Activated CD4-positive, alpha-beta T cell treated with anti-CD3 and anti-CD28 coated beads for 24 hours (primary cell): ENCODE measurements at places on chromosomes 1 and 21.

- DNase-seq = no peak
Measured at GRCh38 chr1:167423684-167424619, 94.4 kb downstream of the CD247 start.

GRCh38 chr1:22131875-22132486 is 10.9 kb downstream of the WNT4 start:
- DNase-seq = peak; percentile 13

DNA sequence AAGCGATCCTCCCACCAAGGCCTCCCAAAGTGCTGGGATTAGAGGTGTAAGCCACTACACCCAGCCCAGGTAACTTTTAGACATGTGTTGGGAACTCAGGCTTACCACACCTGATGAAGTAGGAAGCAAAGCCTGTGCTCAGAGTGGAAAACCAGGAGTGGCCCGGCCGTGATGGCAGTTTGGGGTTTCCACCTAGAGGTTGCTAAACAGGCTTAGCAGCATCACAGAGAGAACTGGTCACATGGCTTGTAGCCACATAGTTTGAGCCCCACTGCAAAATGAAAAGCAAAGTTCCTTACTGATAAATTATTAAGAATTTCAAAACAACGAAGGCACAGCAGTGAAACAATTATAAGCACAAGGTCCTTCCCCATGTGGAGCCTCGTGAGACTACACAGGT is 142.6 kb upstream of the CXADR start:
- no peak for DNase-seq

DNA sequence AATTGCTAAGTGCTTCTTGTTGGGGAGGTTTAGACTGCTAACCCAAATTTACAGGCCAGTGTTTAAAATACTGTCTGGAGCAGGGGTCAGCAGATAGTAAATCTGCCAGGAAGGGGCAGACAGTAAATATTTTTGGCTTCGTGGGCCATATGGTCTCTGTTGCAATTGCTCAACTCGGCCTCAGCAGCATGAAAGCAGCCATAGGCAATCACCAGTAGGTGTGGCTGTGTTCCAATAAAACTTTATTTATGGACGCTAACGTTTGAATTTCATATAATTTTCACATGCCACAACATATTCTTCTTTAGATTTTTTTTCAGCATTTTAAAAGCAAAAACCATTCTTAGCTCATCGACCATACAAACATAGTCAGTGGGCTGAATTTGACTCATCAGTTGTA is 172.7 kb downstream of the BRINP2 start:
- no peak for DNase-seq

- no peak for DNase-seq
Measured at GRCh38 chr1:19393046-19393445, 80.9 kb downstream of the SLC66A1 start.

DNA sequence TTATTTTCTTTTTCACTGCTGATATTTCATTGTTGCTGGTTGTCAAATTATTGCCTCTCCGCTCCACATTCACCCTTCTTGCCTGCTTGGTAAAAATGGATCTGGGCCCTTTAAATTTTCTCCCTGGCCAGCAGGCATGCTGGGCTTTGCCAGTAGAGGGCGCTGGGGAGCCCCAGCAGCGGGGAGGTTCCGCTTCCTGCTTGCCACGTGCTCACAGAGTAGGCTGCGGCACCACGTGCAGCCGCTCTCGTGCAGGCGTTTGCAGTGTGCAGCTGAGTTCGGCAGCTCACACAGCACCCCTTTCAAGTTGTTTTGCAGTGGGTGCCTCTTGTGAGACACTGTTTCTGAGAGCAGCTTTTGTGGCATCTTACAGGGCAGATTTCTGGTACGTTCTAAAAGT is at the start of gene ACTL8:
TSS of gene ACTL8 (plus strand) at position 214 of the 400 bp plus-strand sequence. CDS start 67,676 bp downstream, outside the sequence.
- no peak for DNase-seq

- DNase-seq = no peak
Measured at GRCh38 chr1:202135221-202135721, 9.3 kb downstream of the ARL8A start.

DNA sequence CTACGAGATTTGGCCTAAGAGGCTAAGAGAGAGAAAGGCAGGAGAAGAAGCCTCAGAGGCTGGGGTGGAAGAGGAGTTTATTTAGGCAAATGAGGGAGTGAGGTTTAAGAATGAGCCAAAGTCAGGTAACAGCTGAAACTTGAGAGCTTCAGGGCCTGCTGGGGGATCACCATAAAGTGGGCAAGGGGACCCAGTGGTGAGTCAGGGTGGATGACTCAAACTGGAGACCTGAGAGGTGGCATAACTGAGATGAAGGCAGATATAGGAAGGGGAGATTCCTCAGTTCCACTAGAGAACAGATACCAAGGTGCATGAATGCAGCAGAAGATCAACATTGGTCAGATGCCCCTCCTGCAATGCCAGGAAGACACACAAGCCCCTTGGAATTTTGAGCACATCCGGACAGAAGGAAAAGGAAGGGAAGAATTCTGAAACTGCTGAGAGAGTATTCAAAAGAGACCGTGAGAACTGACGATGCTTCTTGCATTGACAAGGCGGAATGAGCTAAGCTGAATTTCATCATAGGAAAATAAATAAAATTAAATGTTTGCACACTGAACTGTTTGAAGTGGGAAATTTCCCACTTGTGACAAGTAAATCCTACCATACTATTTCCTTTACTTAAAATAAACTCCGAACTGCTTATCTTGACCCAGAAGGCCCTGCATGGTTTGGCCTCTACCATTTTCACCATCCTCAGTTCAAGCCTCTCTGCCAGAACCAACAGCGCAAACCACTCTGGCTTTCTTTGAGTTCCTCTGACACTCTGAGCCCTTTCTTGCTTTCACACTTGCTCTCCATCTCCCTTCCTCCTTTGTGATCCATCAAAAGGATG is 94.1 kb downstream of the NMNAT2 start:
- DNase-seq = no peak
